ENCODE measurements at places on chromosomes 11 and 22. TPM values are rescaled to one million over a fixed set of nuclear protein-coding genes. Genes with fewer than 3 reads are reported as not detected.

The PHOX2A gene
- total RNA-seq: not detected

The ART1 gene
- total RNA-seq: 2.1 TPM

The OR5P2 gene
- not detected for total RNA-seq

The ARHGAP42 gene
- total RNA-seq: 23.5 TPM

The RFPL2 gene
- total RNA-seq: not detected

The DNAJB7 gene
- total RNA-seq: not detected

The NUDT22 gene
- total RNA-seq: 17.2 TPM

The KRTAP5-1 gene
- total RNA-seq: not detected

The OR4C12 gene
- not detected for total RNA-seq

The APOL6 gene
- total RNA-seq: 5.2 TPM

The PLEKHA7 gene
- 5.2 TPM for total RNA-seq

The DEUP1 gene
- not detected for total RNA-seq

The EXPH5 gene
- total RNA-seq: 0.52 TPM

The LRRC74B gene
- not detected for total RNA-seq

The CCDC157 gene
- 1.0 TPM for total RNA-seq

The H19 gene
- total RNA-seq: 27,241 TPM

The SCGB1A1 gene
- total RNA-seq: not detected

The MS4A3 gene
- 6.8 TPM for total RNA-seq

The CLDN5 gene
- total RNA-seq: 84.0 TPM

The MYOD1 gene
- total RNA-seq: 22.4 TPM

All from skeletal muscle tissue (tissue), 5 donors.